ENCODE measurements at places on chromosomes 5 and 9. TPM values are rescaled to one million over a fixed set of nuclear protein-coding genes. Genes with fewer than 3 reads are reported as not detected.

Gene IL5
- not detected for total RNA-seq

Gene PDCD1LG2
- total RNA-seq: not detected

GRCh38 chr9:87405677-87406542 lies 91.8 kb upstream of the DAPK1 start:
- no peaks in the 10 kb centered on the region for H3K36me3 ChIP-seq
- H3K27ac ChIP-seq: no peak overlapping the region
- no peak for DNase-seq
- H3K4me1 ChIP-seq: no peaks in the 10 kb centered on the region

GRCh38 chr9:90007516-90008440 lies 403.0 kb downstream of the GADD45G start:
- no peak overlapping the region for H3K27ac ChIP-seq
- no peak for DNase-seq
- no peaks in the 10 kb centered on the region for H3K27me3 ChIP-seq
- H3K4me1 ChIP-seq: no peaks in the 10 kb centered on the region

DNA sequence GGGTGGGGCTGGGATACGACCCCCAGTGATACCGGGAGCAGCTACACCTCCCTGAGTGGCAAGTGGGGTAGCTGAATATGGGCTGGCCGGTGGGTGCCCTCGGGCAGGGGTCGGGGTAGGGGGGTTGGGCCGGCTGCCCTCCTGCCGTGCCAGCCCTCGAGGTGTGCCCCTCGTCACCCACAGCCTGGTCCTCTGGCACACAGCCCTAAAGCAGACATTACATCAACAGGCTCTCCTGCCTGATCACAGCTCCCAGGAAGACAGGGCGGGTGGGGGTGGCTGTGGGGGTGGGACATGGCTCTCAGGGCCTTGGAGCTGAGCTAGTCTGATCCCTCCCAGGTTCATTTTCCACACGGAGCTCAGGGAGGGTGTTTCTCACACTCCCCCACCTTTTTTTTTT lies 23.2 kb downstream of the FBXW5 start:
- no peak overlapping the region for H3K4me3 ChIP-seq
- no peak for DNase-seq
- H3K36me3 ChIP-seq: peaks cover 6% of the 10 kb centered on the region
- H3K4me1 ChIP-seq: peaks cover 3% of the 10 kb centered on the region
- no peaks in the 10 kb centered on the region for H3K27me3 ChIP-seq
